ENCODE measurements at places on chromosomes 12 and 14.

GRCh38 chr12:124352839-124353238 lies 57.9 kb downstream of the RFLNA start:
- no peak for DNase-seq

DNA sequence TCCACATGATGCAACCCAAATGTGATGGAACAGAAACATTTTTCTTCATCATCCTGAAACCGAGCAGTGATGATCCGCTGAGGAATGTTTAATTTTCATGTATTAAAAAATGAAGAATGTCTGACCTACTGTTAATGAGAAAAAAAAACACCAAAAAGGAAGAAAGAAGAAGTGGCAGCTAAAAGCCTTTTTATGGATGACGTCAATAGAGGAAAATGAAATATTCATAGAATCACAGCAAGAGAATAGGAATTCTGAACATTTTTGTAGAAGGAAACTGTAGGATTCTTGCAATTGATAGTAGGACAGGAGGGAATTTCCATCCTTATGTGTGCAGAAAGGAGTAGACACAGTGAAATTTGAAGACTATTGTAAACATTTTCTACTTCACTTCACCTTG lies 112.9 kb downstream of the PRKCH start:
- no peak for DNase-seq

- no peak for DNase-seq
Observed at GRCh38 chr12:65121049-65121955, at the start of gene WIF1. TSS of gene WIF1 (minus strand) at chr12:65121305. CDS start at chr12:65121191, 114 bp downstream.

DNA sequence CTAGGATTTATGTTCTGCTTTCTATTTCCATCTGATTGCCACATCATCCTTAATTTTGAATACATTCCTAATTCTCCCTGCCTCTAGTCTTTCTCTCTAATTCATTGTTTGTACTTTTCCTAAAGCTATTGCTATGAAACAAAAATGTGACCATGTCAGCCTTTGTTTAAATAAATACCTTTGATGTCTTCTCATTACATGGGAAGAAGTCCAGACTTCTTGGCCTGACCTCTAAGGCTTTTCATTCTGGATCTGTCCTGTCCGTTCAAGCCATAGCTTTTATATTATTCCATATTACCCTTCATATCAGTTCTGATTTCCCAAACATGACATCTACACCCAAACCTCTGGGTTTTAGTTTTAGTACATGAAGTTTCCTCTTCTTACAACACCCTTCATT lies 91.4 kb downstream of the CDK17 start:
- DNase-seq = no peak

DNA sequence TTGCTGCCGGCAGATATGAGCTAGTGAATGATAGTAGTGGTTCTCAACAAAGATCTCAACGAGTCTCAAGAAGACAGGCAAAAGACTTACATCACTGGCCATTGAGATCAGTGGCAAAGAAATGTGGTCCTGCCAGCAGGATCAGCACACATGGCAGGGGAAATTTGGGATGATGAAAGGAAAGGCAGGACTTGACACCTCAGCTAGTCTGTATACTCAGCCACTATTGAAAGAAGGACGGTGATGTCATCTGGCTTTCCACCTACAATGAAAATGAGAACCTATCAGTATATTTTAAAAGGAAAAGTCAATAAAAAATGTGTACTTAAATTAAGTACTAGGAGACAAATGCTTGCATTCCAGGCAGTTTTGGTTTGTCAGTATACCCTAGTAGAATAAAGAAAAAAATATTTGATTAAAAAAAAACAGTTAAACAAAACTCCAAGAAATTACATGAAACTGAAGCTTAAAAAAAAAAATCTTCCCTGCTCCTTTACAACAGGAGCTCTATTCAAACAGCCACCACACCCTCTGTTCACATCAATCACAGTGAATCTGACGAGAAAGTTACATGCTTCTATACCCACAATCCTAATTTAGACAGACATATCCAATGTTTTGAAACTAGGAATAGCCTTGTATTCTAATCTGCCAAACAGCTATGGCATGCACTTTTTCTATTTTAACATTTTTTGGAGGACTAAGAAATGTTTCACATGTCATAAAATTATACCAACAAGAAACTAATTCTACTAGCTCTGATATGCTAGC lies 34.9 kb downstream of the RAD9B start:
- DNase-seq = no peak

DNA sequence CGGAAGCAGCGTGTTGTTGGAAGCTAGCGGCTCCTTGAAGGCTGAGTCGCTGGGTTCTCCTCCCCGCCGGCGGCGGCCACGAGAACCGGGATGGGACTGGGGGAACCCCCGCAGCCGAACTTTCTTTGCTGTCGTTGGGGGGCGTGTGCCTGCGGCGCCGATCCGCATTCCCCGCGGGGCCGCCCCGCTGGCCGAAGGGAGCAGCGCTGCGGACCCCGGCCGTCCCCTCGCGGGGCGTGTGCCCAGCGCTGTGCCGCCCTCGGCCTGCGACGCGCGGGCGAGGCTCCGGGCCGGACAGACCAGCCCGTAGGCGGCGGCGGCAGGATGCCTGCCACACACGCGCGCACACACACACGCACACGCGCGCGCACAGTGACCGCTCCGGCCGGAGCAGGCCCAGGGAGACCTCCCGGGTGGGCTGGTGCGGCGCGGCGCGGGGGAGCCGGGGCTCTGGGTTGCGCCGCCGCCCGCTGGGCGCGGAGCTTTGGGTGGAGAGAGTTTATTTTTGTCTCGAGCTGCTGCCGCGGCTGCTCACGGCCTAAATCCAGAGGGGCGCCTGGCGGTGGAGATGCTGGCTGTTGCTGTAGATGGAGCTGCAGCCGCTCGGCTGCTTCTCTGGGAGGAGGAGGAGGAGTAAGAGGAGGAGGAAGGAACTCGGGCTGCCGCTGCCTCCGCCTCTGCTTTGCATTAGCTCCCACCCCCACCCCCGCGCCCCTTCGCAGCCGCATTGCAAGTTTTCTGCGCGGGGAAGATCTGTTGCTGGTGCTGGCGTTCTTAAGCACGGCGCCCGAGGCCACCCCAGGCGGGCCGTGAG lies at the start of gene SAMD4A:
Gene SAMD4A, plus strand, starts transcription at position 719 of the 814 bp plus-strand sequence. CDS start 789 bp downstream, outside the sequence.
- peak; percentile 38 for DNase-seq

DNA sequence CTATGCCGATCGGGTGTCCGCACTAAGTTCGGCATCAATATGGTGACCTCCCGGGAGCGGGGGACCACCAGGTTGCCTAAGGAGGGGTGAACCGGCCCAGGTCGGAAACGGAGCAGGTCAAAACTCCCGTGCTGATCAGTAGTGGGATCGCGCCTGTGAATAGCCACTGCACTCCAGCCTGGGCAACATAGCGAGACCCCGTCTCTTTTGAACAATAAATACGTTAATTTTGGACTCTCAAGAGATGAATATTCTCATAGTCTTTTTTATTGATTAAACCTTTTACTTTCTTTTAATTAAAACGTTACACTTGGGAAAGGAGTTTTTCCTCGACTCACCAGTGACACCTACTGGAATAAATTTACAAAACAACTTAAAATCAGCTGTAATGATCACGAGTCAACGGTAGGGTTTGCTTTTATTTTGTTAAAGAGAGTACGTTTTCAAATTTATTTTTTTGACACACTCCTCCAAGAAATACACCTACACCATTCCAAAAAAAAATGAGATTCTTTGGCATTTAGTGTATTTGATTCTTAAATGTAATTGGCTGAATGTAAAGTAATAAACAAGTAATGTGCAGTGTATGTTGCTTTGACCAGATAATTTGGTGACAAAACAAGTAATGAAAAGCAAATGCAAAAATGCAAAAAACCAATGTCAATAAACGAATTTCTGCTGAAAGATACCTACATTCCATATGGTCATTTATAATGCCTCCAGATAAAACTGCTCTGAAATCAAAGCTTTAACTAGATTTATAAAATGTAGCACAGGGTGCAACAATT lies 687 bp upstream of the RPS29 start:
- peak; percentile 48 for DNase-seq

GRCh38 chr12:52372216-52373154 lies 5.2 kb upstream of the KRT85 start:
- DNase-seq = peak; percentile 53

- no peak for DNase-seq
Observed at GRCh38 chr12:108190529-108190928, 61.4 kb downstream of the WSCD2 start.
